ENCODE measurements at places on chromosomes 5 and 9.

GRCh38 chr5:125829349-125829748 lies 593.9 kb upstream of the GRAMD2B start:
- no peak for DNase-seq

DNA sequence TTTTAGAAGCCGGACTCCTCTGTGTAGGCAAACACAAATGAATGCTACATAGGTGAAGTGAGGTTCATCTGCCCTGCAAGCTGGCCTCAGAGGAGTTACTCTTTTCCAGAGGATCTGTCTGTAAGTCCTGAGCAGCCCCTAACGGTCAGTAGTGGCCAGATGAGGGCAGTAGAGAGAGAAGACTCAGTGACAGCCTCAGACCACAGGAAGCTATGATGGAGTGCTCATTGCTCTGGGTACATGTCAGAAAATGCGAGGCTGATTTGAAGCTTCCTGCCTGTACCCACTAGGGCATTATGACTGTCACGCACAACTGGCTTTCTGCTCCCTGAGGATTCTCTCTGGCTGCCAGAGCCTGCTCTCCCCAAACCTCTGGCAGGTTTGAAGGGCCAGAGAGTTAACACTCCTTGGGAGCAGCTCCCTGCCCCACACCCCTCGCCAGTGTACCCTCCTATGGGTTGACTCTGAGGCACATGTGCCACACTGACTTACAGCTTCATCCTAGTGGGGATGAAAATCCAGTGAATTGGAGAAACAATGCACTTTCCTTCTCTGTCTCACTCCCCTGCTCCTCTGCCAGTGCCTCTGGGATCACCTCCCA lies 141.5 kb downstream of the GABRG2 start:
- DNase-seq = peak; percentile 24

GRCh38 chr5:55509796-55510522 lies 24.8 kb downstream of the PLPP1 start:
- DNase-seq = no peak

DNA sequence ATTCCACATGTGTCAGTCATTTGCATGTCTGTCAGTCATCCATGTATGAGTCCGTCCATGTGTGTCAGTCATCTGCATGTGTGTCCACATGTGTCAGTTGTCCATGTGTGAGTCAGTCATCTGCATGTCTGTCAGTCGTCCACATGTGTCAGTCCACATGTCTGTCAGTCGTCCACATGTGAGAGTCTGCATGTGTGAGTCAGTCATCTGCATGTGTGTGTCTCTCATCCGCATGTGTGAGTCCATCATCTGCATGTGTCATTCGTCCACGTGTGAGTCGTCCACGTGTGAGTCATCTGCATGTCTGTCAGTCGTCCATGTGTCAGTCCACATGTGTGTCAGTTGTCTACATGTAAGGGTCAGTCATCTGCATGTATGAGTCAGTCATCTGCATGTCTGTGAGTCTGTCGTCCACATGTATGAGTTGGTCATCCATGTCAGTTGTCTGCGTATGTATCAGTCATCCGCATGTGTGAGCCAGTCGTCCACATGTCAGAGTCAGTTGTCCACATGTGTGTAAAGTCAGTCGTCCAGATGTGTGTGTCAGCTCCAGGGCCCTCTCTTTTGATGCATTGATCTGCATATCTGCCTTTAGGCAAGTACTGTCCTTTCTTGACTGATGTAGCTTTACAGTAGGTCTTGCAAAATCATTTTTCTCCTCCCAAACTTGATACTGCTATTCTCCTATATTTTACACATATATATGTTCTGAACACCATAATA lies 72.5 kb upstream of the CACNA1B start:
- DNase-seq = no peak

DNA sequence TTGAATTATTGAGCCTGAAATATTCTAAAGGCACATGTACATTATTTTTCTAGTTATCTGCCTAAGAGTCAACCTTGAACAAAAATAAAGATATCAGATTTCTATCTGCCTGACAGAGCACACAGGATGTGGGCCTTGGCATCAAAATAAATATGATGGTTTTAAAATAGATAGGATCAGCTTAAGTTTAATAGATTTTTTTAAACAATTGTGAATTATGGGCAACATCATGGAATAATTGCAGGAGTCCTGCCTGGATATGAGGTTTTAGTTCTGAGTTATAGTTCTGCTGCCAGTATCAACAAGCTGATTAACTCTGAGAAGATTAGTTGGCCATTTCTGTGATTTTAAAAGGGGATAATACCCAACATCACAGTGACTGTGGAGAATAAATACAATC lies 107.0 kb upstream of the PCA3 start:
- DNase-seq = no peak

GRCh38 chr5:113233606-113234005 lies 201.2 kb downstream of the TSSK1B start:
- DNase-seq = no peak

- no peak for DNase-seq
Observed at GRCh38 chr9:120571443-120572257, 8.3 kb downstream of the CDK5RAP2 start.

- no peak for DNase-seq
Observed at GRCh38 chr5:14179446-14179845, 36.3 kb downstream of the TRIO start.

- peak; percentile 3 for DNase-seq
Observed at GRCh38 chr5:59275510-59276324, 617.8 kb downstream of the PDE4D start.

DNA sequence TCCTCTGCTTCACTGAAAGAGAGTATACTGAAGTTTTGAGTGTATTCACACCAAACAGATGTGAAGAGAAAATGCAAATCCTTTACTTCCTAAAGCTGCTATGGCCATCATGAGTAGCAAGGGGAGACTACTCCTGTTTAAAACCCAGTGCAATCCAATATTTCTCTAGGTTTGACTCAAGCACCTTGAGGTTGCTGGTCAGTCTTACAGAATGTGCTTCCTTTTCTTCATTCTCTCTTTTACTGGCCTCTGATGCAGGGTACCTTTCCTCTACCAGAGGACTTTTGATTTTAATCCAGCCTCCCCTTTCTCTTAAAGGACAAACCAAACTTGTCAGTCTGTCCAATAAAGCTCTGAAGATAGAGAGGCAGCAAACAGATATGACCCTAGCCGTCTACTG lies 98.1 kb upstream of the TLE4 start:
- DNase-seq = no peak

DNA sequence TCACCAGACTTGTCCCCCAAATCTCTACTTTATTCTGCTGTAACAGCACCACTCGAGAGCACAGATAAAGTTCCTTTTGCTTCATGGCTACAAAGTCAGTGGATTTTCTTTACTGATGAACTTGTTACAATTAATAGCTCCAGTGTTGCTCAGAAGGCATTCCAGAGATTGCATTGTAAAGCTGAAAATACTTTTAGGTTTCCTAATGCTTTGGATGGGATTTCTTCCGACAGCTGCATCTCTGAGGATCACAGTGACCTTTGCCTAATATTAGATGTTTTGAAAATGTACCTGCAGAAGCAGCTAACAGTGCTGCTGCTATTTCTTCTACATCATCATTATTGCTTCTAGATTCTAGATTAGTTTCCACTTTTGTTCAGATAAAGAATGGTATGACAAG lies 58.8 kb upstream of the TMEM171 start:
- DNase-seq = no peak

GRCh38 chr5:162436055-162436454 lies 368.5 kb downstream of the GABRG2 start:
- no peak for DNase-seq

GRCh38 chr9:90826326-90827020 lies 24.9 kb downstream of the SYK start:
- DNase-seq = no peak

DNA sequence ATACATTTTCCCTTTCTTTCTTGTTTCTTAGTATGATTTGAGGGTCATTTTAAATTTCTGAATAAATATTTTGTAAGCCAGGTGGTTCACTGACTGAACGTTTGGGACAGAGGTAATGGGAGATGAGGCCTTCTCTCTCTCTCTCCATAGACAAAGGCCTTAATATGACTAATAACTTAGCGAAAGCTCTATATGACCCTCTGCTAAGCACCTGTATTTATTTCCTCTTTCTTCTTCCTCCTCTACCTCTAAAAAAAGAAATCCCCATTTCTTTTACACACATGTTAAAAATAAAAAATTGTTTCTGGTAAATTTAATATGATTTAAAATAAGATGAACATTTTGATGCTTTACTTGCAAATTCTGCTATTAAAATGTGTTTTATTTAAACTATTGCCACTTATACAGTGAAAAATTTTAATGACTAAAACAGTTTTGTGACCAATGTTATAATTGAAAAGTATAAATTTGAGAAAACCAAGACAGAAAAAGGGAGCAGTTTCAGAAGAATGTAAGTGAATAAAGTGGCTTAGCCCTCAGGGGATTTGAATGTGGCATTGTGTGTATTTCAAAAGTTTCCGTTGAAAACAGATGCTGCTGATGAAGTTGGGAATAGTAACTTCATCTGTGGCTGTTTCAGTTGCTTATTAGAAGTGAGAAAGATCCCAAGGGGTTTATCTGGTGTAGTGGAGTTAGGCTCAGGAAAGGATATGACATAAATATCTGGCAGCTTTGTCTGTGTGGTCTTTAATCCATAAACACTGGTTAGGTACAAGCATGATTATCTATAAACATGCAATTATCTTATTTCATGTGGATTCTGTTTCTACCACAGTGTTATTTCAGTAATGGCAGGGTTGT lies 128.6 kb upstream of the GRHPR start:
- no peak for DNase-seq

GRCh38 chr5:57494104-57495098 lies 11.8 kb upstream of the ACTBL2 start:
- no peak for DNase-seq

DNA sequence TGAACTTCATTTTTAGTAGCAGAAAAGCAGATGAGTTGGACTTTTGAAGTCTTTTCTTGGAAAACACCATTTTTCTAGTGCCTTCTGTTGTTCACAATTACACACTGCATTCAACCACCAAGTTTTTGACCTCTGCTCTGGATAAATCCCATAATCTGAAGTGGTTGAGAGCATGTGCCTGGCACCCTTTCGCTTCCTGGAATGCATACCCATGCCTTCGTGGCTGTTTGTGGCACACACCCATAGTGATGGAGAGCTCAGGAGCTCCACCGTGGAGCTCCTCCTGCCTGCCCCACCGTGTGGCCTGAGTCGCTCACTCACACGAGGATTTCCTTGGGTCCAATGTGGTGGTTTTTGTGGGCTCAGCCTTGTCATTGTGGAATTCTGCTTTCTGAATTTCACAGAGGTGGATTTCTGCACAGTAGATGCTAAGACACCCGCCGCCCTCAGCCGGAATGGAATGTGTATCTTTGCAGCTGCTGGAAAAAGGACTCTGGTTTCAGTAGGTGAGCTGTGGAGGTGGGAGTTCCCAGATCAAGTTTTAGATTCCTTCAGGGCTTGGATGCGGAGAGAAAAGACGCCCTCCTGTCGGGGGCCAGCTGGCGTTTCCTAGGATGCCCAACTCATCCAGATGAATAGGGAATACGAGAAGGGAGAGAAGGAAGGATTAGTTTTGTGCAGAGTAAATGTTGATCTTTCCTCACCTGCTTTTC lies 500.4 kb downstream of the IRX1 start:
- DNase-seq = no peak

DNA sequence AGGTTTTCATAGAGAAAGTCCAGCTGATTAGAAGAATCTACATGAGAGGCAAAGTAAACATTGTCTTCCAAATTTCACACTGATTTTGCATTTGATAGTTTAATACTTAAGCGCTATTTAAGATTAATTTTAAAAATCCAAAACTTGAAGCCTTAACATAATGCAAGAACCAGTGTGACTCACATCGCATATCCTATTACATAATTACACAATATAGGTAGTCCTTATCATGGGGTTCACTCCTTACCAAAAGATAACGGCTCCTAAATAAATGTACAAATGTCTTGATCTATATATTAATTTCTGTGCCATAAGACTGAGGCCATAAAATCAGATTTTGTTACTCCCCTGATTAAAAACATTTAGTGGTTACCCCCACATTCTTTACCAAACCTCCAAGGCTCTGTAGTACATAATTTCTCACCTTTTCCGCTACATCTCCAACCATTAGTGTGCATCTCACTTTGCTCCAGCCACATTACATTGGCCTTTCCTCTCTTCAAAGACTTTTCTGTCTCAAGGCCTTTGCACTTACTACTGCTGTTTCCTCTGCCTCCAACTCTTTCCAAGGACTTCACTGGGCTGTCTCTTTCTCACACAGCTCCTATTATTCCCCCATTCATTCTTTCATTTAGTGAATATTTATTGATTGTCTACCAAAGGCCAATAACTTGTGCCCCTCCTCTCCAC lies 1.0 kb downstream of the RIOK2 start:
- no peak for DNase-seq

DNA sequence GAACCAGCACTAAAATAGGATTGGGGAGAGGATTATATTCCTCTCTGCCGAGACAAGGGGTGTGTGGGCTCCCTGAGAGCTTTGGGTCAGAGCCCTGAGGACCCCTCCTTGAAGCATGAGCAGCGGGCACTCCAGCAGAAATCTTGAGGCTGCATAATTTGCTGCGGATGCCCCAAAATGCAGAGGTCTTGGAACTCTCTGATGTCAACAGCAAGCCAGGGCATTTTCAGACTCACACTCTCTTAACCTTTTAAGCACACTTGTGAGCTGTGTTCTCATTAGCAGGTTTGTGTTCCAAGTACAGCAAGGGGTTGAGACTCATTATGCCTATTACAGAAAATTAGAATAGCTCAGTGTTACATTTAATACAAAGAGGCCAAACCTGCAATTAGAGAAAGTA lies 513.0 kb upstream of the ADAMTS16 start:
- DNase-seq = no peak

GRCh38 chr5:153699035-153699434 lies 208.6 kb downstream of the GRIA1 start:
- DNase-seq = no peak

DNA sequence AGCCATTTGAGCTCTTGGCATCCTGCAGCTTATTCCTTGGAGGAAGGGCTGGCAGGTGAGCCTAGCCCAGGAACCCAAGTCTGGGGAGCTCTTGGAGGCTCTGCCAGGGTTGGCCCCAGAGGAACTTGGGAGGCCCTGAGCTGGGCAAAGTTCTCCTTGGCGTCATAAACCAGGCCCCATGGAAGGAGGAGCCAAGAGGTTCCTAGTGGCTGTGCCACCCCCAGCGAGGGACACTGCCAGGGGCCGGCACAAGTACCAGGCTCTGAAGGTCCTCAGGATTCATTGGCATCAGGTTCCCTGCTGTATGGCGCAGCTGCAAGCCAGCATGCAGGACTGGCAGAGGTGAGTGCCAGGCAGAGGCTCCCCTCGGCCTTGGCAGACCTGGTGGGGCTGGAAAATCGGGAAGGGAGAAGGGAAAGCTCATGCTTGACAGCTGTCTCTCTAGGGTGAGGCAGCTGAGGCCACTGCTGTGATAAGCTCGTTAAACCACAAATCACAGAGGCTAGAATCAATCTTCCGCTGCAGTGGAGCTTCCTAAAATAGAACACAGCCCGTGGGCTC lies 54.6 kb upstream of the SYNPO start:
- DNase-seq = no peak

DNA sequence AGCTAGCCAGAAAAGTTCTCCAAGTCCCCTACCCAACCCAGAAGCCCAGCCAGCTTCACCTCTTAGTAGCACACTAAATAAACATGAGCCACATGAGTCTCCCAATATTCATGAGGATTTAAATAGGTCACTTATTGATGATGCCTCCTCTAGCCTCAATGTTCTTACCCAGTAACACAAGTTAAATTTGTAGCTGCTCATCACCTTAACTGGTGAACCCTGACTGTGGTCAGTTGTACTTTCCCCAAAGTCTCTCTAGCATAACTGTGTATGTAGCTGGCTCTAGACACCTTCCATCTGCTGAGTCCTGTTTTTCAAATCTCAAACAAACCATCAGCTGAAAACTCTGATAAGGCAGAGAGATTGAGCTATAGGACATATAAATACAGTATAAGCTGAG lies 100.3 kb upstream of the ELAVL2 start:
- no peak for DNase-seq

GRCh38 chr5:37776826-37777225 lies 63.0 kb downstream of the GDNF start:
- no peak for DNase-seq
